ENCODE measurements at places on chromosomes 4 and X. TPM values are rescaled to one million over a fixed set of nuclear protein-coding genes. Genes with fewer than 3 reads are reported as not detected.

Gene DIPK2B
- 0.09 TPM for total RNA-seq

Gene HERC5
- 0.59 TPM for total RNA-seq

DNA sequence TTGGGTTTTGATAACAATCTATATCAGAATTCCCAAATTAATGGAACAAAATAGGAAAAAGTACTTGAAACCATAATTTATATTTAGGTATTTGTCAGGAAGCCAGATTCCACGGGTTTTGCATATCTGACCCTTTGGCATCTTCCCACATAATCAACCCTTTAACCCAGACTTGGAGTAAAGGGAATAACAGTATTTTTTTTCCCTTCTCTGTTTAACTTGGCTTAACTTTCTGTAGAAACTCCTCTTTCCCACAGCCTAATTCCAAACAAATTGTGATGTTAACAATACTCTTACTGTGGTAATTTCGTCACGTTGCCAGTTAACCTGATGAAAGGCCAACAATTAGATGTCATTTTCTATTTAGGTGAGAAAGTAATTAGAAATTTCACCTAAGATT is 49.4 kb upstream of the GUCY1A1 start:
- ATAC-seq = no peak

DNA sequence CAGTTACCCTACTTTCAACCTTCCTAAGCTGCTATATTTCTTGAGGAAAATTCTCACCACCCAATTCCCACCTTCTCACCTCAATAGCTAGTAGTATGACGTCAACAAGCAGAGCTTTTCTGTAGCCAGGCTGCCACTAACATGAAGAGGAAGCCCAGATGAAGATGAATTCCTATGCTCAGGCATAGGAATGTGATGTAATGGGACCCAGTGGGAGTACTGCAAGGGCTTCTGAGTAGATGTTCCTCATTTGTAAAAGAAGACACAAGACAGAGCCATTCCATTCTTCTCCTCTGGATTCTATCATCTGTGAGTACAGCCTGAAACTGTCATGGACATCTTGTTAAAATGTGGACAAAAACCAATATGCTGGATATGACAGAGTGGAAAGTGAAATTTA is 81.6 kb upstream of the KLF3 start:
- no peak for ATAC-seq

Gene CSAG3
- not detected for total RNA-seq

DNA sequence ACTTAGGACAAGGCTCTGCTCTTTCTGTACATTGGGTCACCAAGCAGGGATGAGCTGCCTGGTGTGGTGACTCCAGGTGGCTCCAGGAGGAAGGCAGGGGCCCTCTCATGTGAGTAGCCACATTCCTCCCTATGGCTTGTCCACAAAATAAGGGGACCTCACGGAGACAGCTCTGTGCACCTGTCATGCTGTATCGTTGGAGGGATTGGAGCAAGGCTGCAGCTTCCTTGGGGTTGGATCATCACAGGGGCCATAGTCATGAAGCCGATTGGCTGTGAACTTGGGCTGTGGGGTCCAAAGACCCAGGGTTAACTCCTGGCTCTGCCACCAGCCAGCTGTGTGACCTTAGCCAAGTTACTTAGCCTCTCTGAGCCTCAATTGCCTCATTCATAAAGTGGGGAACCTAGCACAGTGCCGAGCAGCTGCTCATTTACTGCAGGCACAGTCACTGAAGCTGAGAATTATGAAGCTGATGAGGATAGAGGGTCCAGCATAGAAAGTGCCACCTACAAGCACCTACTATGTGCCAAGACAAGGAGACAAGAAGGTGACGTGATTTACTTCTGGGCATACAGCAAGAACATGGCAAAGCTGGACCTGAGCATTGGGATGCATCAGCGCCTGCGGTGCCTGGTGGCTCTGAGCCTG is 11.8 kb upstream of the KIAA0232 start:
- no peak for ATAC-seq

- no peak for ATAC-seq
Measured at GRCh38 chrX:35289952-35290351, 347.4 kb downstream of the FAM47B start.

- no peak for ATAC-seq
Measured at GRCh38 chrX:135302269-135302873, 6.9 kb upstream of the ETDC start.

Gene MAGEB2
- not detected for total RNA-seq

Gene NPY2R
- not detected for total RNA-seq

GRCh38 chr4:67084783-67085182 is 460.5 kb downstream of the CENPC start:
- ATAC-seq = peak; percentile 54

DNA sequence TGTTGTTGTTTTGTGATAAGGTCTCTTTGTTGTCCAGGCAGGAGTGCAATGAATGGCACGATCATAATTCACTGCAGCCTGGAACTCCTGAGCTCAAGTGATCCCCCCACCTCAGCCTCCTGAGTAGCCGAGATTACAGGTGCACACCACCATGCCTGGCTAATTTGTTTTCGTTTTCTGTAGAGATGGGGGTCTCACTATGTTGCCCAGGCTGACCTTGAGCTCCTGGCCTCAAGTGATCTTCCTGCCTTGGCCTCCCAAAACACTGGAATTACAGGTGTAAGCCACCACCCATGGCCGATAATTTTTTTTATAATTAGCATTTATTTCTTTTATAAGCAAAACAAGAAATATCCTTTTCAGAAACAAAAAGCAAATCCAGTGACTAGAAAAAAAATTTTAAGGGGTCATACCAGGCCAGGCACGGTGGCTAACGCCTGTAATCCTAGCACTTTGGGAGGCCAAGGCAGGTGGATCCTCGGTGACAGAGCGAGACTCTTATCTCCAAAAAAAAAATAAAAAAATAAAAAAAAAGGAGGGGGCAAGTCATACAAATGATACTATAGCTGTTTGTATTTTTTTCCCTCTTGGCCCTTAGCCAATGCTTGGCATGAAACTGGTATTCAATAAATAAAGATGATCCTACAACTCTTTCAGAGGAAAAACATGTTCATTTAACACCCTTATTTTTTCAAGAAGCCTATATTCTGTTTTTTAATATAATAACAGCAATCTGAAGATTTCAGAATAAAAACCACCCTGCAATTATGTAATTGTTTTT is 3.4 kb downstream of the PLAC8 start:
- no peak for ATAC-seq

DNA sequence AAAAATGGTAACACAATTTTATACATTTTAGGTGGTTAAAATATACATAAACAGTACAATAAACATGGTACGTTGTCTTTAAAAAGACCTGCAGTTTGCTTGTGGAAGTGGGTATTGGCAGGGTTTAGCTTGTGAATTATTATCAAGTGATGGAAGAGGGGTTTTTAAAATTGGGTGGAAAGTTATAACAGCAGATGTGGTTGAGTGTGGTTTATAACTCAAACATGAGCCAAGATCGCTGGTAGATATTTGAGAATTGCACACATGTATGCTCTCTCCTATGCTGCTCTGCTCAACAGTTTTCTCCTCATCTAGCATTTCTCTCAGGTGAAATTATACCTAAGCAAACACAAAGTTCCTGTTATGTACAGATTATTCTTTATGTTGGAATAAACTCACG is 14.0 kb downstream of the EPGN start:
- no peak for ATAC-seq

DNA sequence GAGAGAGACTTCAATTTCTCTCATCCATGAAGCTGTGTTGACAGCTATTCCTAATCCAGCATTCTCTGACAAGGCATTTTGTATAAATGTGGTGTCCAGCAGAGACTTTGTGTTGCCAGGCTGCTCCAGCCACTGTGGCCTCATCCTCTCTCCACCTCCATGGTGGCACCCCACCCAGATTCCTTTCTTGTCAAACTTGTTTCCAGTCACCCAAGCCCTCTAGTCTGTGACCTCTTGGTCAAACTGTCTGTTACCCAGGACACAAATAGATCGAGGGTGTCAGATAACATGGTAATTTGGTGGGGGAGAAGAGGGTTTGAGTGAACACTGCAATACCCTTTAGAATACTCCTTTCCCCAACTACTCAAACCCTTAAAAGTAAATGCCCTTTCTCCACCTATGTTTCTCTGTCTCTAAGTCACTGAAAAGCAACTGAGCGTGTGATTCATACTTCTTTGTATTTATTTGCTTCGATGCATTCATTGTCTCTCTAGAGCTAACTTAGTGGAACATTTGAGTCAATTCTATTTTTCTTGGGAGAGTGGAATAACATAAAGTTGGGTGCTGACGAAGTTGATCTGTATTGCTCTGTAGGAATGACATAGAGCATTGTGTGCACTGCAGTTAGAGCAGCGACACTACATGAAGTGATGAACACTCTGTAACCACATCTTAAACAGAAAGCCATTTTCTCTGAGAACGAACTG is 13.7 kb downstream of the PITX2 start:
- no peak for ATAC-seq

Gene RBMXL3
- total RNA-seq = 0.81 TPM

GRCh38 chrX:46208225-46208854 is 336.9 kb downstream of the ZNF674 start:
- ATAC-seq = no peak

Gene SMIM43
- total RNA-seq = not detected

DNA sequence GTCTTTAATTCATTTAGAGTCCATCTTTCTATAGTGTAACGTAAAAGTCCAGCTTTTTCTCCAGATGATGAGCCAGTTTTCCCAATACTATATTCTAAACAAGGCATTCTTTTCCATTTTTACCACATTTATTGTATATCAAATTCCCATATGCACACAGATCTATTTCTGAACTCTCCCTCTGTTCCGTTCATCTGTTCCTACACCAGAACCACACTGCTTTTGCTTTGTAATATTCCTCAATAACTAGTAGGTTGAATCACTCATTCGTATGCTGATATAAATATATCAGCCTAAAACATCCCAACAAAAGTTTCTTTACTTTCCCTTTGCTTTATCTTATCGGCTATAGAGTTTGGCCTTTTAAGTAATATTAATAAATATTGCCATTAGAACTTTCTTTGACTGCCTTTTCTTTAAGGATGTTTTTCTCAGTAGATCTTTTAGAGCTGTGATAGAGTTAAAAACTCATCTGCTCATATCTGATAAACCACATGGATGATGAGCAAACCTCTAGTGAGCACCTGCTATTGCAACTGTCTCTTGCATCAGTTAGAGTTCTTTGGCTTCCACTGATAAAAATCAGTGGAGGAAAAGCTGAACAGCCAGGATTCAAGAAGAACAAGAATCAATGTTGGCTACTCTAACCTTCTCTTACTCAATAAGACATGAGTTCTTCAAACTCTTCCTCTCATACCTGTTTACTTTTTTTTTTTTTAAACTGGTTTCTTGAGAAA is 13.1 kb upstream of the RPL34 start:
- ATAC-seq = no peak

- ATAC-seq = no peak
Measured at GRCh38 chr4:42417550-42417949, 20.3 kb downstream of the SHISA3 start.

Data from motor neuron (in vitro differentiated cells).